ENCODE measurements at places on chromosomes 1 and 21. TPM values are rescaled to one million over a fixed set of nuclear protein-coding genes. Genes with fewer than 3 reads are reported as not detected.
A peak's percentile ranks its signal among the peaks of the same experiment; 100 is the strongest.

DNA sequence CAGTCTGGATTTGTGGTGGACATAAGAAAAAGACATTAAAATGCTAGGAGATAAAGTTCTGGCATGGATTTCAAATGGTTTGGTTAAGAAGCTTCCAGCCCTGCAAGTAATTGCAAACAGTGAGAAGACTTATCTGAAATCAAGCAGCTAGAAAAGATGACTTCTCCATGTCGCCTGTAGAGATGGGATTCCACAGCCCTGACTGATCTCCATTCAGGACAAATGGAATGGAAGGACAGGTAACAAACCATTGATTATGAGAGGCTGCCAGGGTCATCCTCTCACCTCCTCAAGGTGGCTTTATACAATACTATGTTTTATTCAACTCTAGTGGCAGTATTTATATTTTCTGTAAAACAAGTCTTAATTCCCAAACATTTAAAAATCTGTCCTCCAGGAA is 237.9 kb downstream of the HLX start:
- H3K27me3 ChIP-seq = no peaks in the 10 kb centered on the region
- H3K4me3 ChIP-seq = peak overlapping the region; percentile 0

GRCh38 chr1:213988507-213989001 is 781 bp downstream of the PROX1 start:
- no peaks in the 10 kb centered on the region for H3K36me3 ChIP-seq
- H3K27ac ChIP-seq = no peak overlapping the region
- DNase-seq = peak; percentile 92
- peaks cover 57% of the 10 kb centered on the region for H3K27me3 ChIP-seq

DNA sequence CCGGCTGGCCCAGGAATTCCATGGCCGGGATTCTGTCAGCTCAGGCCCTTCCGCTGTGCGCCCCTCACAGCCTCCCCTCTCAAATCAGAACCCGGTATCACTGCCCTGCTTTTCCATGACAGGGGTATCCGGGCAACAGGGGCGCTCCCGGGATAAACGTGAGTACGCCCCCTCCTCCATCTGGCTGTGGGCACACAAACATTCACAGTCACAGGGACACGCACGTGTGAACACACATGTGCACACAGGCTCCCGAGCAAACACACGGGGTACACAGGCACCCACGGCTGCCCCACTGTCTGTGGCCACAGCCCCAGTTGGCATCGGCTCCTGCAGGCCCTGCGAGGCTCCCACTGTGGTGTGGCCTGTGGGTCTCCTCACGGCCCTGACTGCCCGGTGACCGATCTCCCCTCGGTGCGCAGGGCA is 16.7 kb downstream of the COL6A1 start:
- DNase-seq = peak; percentile 64
- H3K36me3 ChIP-seq = peaks cover 96% of the 10 kb centered on the region
- no peaks in the 10 kb centered on the region for H3K27me3 ChIP-seq
- peaks cover 3% of the 10 kb centered on the region for H3K4me1 ChIP-seq
- H3K27ac ChIP-seq = peak overlapping the region; percentile 45

DNA sequence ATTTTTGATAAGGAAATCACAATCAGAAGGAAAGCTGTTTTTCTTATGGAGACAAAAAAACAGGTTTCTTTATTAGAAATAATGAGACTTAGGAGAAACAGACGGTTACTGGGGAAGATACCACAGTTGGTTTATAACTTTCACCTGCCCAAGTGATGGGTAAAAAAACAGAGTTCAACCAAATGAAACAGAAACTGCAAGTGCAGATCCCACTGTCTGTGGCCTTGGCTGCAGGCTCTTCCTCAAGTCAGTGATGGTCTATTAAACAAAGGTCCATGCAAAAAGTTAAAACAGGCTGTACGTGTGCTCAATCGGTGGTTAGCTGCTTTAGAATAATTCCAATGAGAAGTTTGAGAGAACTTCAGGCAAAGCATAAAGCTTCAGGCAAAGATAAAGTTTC is 112.1 kb upstream of the NEGR1 start:
- no peaks in the 10 kb centered on the region for H3K27me3 ChIP-seq
- DNase-seq = no peak
- no peak overlapping the region for H3K4me3 ChIP-seq

GRCh38 chr1:197633447-197634078 is 141.7 kb downstream of the DENND1B start:
- H3K27ac ChIP-seq = no peak overlapping the region
- H3K27me3 ChIP-seq = no peaks in the 10 kb centered on the region
- H3K4me1 ChIP-seq = no peaks in the 10 kb centered on the region
- no peak for DNase-seq

DNA sequence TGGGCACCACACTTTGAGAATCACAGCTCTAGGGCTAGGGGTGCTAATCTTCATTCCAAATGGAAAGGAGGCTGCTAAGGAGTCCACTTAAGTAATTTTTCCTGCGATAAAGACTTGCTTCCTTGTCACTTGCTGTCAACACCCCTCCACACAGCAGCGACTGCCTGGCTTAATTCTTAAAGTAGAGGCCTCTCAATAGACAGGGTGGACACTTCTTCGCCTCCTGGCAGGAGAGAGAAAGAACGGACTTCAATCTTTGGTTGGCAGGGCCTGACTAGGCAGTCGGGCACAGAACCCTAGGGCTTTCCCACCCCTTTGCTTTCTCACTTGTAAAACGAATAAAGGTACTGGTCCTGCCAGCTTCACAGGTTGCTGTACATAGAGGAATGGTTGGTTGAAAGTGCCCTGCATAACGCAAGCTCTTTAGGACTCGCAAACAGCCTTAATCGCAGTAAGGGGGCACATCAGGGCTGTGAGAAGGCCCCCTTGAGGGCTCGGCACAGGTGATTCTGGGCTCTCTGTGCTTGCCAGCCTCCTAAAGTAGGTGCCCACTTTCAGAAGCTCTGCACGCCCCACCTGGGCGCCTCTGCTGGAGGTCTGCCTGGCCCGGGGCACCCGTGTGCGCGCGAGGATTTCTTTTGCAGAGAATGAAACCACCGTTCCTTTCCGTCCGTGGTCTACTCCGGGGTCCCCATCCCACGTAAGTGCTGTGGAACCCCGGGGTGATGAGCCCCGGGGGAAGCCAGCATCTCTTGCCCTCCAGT is 47.6 kb upstream of the CD34 start:
- no peak for DNase-seq
- peak overlapping the region; percentile 70 for H3K4me3 ChIP-seq
- H3K4me1 ChIP-seq = peaks cover 5% of the 10 kb centered on the region
- no peak overlapping the region for H3K27ac ChIP-seq

DNA sequence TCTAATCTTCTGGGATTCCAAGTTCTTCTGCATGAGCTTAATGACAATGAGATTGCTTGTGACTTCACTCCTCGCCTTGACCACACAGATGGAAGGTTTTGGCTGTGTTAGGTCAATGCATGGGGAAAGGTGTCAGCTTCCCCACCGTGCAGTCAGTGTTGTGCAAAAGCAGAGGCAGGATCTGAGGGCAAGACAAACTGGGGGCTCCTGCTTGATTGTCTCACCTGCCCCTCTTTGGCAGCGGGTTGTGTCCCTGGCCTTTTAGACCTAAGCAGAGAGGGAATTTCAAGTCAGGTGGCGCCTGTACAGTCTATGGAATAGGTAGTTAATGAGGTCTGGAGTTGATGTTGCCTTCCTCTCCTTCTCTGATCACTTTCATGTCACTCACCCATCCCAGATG is 150.1 kb downstream of the CNIH3 start:
- peaks cover 3% of the 10 kb centered on the region for H3K4me1 ChIP-seq
- H3K27me3 ChIP-seq = peaks cover 10% of the 10 kb centered on the region
- no peak overlapping the region for H3K4me3 ChIP-seq
- DNase-seq = no peak
- H3K36me3 ChIP-seq = no peaks in the 10 kb centered on the region

DNA sequence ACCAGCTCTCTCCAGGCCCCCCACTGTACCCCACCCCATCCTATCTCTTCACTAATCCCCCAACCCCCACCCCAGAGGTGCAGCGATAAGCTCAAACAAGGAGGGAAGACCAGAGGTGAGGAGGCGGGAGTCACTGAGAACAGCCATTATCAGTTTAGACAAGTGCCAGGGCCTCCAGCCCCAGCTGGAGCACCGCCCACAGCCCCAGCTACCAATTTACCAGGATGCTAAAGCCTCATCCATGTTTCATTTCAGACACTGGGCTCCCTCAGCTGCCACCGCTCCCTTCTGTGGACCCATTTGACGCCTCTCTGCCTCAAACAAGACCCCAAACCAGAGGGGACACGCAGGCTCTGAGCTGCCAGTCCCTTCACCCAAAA is 80.6 kb downstream of the DISP3 start:
- H3K27me3 ChIP-seq = peaks cover 18% of the 10 kb centered on the region
- H3K4me1 ChIP-seq = no peaks in the 10 kb centered on the region
- H3K4me3 ChIP-seq = no peak overlapping the region
- H3K36me3 ChIP-seq = no peaks in the 10 kb centered on the region
- no peak for DNase-seq

GRCh38 chr1:37134599-37134998 is 100.3 kb upstream of the GRIK3 start:
- DNase-seq = no peak
- H3K27me3 ChIP-seq = no peaks in the 10 kb centered on the region
- no peaks in the 10 kb centered on the region for H3K36me3 ChIP-seq
- no peak overlapping the region for H3K27ac ChIP-seq
- H3K4me1 ChIP-seq = no peaks in the 10 kb centered on the region

- H3K4me3 ChIP-seq = peak overlapping the region; percentile 97
- H3K4me1 ChIP-seq = peaks cover 10% of the 10 kb centered on the region
- peaks cover 14% of the 10 kb centered on the region for H3K36me3 ChIP-seq
- H3K27me3 ChIP-seq = no peaks in the 10 kb centered on the region
Observed at GRCh38 chr1:92299477-92300150, 755 bp downstream of the RPAP2 start.

- no peaks in the 10 kb centered on the region for H3K27me3 ChIP-seq
- no peak for DNase-seq
- no peak overlapping the region for H3K27ac ChIP-seq
- H3K4me3 ChIP-seq = no peak overlapping the region
- peaks cover 14% of the 10 kb centered on the region for H3K4me1 ChIP-seq
Observed at GRCh38 chr1:154348429-154349076, 23.2 kb downstream of the ATP8B2 start.

- H3K36me3 ChIP-seq = no peaks in the 10 kb centered on the region
- no peak overlapping the region for H3K27ac ChIP-seq
- H3K27me3 ChIP-seq = no peaks in the 10 kb centered on the region
- H3K4me3 ChIP-seq = no peak overlapping the region
- no peak for DNase-seq
- no peaks in the 10 kb centered on the region for H3K4me1 ChIP-seq
Observed at GRCh38 chr1:2481885-2482284, 5.8 kb downstream of the PLCH2 start.

GRCh38 chr1:64474133-64474532 is 4.2 kb downstream of the CACHD1 start:
- H3K36me3 ChIP-seq = no peaks in the 10 kb centered on the region
- peaks cover 15% of the 10 kb centered on the region for H3K27me3 ChIP-seq
- no peak overlapping the region for H3K4me3 ChIP-seq
- H3K4me1 ChIP-seq = peaks cover 19% of the 10 kb centered on the region
- no peak overlapping the region for H3K27ac ChIP-seq

DNA sequence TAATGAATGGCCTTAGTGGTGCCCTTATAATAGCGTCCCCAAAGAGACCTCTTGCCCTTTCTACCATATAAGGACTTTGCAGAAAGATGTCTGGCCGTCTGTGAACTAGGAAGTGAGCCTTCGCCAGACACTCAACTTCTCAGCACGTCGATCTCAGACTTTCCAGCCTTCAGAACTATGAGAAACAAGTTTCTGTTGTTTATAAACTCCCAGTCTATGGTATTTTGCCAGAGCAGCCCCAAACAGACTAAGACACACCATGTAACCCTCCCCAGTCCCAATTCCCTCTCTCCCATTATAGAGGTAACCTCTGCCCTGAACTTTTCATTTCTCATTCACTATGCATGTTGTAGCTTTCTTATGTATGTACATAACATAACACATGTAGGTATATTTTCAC is 55.7 kb downstream of the NID1 start:
- H3K36me3 ChIP-seq = no peaks in the 10 kb centered on the region
- H3K27me3 ChIP-seq = no peaks in the 10 kb centered on the region
- H3K27ac ChIP-seq = no peak overlapping the region

DNA sequence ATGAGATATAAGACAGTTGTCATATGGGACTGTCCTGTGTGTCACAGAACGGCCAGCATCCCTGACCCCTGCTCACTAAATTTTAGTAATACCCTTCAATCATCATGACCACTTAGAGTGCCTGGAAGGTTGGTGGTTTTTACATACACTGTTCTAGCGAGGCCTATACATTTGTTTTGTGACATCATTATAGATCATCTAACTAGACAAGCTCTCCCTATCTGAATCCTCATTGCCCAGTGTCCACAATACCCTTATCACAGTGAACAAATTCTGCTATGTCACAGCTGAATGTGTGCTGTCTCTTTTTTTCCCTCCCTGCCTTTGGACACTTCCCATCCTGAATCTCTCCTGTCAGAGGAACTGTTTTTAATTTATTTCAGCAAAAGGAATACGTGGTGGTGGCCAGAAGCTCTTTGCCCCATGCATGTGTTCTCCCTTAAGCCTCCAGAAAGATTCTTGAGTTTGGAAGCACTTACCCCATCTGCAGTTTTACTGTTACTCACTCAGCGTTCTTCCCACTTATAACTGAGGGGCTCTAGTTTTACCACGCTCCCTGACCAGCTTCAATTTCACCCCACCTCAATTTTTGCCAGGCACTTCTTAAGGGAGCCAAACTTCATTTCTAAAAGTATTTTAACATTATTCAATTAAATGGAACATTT is 70.3 kb downstream of the OLFML2B start:
- H3K4me1 ChIP-seq = peaks cover 23% of the 10 kb centered on the region
- H3K4me3 ChIP-seq = no peak overlapping the region

- no peak overlapping the region for H3K4me3 ChIP-seq
- DNase-seq = no peak
- H3K4me1 ChIP-seq = no peaks in the 10 kb centered on the region
- H3K27ac ChIP-seq = no peak overlapping the region
- no peaks in the 10 kb centered on the region for H3K27me3 ChIP-seq
- no peaks in the 10 kb centered on the region for H3K36me3 ChIP-seq
Observed at GRCh38 chr1:73511038-73511437, 686.9 kb downstream of the LRRIQ3 start.

- H3K4me1 ChIP-seq = no peaks in the 10 kb centered on the region
- DNase-seq = no peak
- H3K36me3 ChIP-seq = no peaks in the 10 kb centered on the region
- H3K27me3 ChIP-seq = no peaks in the 10 kb centered on the region
- H3K4me3 ChIP-seq = no peak overlapping the region
- no peak overlapping the region for H3K27ac ChIP-seq
Observed at GRCh38 chr1:232357416-232357815, 272.5 kb downstream of the SIPA1L2 start.

The KCNE2 gene
- not detected for total RNA-seq

The SAMSN1 gene
- total RNA-seq = under 0.01 TPM

The TMEM54 gene
- 16.5 TPM for total RNA-seq

The OR4F29 gene
- under 0.01 TPM for total RNA-seq

The TTLL7 gene
- 15.3 TPM for total RNA-seq

The LCE5A gene
- total RNA-seq = not detected

The DIO1 gene
- not detected for total RNA-seq

The FCGR3B gene
- total RNA-seq = not detected

The FCER1G gene
- total RNA-seq = 0.29 TPM

The CTTNBP2NL gene
- total RNA-seq = 32.2 TPM

The DAP3 gene
- total RNA-seq = 82.2 TPM

The NMNAT2 gene
- 2.5 TPM for total RNA-seq

The DNAH14 gene
- total RNA-seq = 25.0 TPM
